ENCODE measurements at places on chromosomes 4 and X.

- no peak for DNase-seq
Measured at GRCh38 chrX:107429090-107429489, 20.4 kb upstream of the FRMPD3 start.

- DNase-seq = no peak
Measured at GRCh38 chr4:74777531-74777930, 16.8 kb downstream of the BTC start.

DNA sequence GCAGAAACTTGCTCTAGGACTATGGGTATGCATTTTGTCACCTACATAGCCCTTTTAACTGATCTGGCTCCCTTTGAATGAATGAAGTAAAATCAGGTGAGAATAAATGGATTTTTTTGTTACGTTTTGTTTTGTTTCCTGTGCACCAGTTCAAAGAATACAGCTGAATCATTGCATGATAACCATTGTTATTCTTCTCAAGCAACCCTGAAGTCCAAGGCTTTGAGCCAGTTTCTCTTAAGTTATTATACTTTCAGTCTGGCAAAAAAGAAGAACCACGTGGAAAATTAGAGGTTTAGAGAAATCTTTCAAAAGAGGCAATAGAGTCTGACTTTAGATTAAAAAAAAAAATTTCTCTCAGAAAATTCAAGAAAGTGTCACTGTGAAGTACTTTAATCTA lies 398.6 kb upstream of the TECRL start:
- DNase-seq = no peak

DNA sequence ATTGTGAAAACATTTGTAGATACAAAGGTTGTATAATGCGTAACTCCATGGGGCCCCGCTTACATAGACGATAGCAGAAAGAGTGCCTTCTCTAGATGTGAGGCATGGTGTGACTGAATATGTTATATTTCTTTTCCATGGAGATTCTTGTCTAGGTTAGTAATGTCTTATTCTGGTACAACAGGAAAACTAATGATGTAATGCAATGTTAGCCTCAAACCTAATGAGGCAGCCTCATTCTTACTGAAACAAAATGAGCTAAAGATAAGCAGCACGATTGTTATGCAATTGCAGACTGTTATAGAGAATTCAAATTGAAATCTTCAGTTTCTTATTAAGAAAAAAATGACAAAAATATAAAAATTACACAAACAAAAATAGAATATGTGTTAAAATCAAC lies 171.1 kb upstream of the ANKRD50 start:
- no peak for DNase-seq

- no peak for DNase-seq
Measured at GRCh38 chr4:105594099-105595010, 41.9 kb downstream of the ARHGEF38 start.

GRCh38 chr4:70788733-70789132 lies 51.0 kb downstream of the GRSF1 start:
- no peak for DNase-seq

DNA sequence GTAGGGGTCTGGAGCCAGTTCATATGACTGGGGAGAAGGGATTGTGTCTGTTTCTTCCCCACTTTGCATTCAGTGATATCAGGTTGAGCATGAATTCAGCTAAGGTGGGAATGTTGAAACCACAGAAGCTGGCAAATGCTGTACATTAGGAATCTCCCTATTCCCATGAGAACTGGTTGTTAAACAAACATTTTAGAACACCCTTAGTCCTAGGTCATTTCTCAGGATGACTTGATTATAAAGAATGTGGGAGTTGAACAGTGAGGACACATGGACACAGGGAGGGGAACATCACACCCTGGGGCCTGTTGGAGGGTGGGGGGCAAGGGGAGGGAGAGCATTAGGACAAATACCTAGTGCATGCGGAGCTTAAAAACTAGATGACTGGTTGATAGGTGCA lies 62.6 kb upstream of the LIMCH1 start:
- no peak for DNase-seq

GRCh38 chr4:76376534-76376933 lies 44.4 kb downstream of the CCDC158 start:
- no peak for DNase-seq

GRCh38 chr4:27819246-27819645 lies 958.6 kb downstream of the STIM2 start:
- no peak for DNase-seq

DNA sequence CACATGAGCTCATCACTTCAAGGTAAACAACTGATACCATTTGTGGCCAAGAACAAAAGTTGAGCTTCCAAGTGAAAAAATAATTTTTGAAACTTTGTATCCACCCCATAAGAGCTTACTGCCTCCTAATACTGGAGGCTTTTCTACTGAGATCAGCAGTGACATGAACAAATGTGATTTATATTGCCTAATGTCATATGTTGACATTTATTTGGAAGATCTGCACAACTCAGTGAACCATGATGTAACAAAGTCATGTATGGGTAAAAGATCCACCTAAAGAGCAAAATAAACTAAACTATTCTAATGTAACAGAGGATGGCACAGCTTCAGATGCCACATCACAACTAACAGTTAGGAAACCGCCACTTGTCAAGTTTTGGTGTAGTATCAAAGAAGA lies 65.8 kb downstream of the AFAP1 start:
- no peak for DNase-seq

- no peak for DNase-seq
Measured at GRCh38 chrX:102765217-102765616, 44.7 kb downstream of the GPRASP3 start.

- DNase-seq = no peak
Measured at GRCh38 chrX:130109429-130110378, 593 bp downstream of the ELF4 start.

DNA sequence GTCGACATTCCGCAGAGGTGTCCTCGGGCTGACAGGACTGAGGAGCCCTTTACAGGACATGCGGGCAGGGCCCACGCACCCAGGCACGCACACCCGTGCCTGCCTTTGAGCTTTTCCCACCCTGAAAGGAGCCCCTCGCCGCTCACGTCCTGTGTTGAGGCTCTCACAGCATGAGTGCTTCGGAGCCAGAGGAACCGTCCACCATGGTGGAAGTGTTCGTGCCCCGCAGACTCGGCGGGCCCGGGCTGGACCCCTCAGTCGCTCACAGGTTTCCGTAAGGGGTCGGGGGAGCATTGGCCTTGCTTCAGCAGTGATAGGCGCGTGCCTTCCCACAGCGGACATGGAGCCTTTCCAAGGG lies 36.9 kb downstream of the PIGG start:
- no peak for DNase-seq

- DNase-seq = no peak
Measured at GRCh38 chr4:48133669-48134068, 381 bp downstream of the TXK start.

- peak; percentile 14 for DNase-seq
Measured at GRCh38 chr4:101418055-101418454, 70.7 kb upstream of the PPP3CA start.

GRCh38 chr4:162151850-162152249 lies 11.9 kb downstream of the FSTL5 start:
- DNase-seq = no peak

- no peak for DNase-seq
Measured at GRCh38 chr4:110920990-110921389, 298.1 kb upstream of the PITX2 start.

- no peak for DNase-seq
Measured at GRCh38 chrX:29728639-29729038, 486.7 kb upstream of the MAGEB2 start.

- no peak for DNase-seq
Measured at GRCh38 chrX:18676050-18676449, 4.1 kb upstream of the RS1 start.

GRCh38 chr4:99052902-99053301 lies 35.7 kb downstream of the ADH5 start:
- DNase-seq = no peak

DNA sequence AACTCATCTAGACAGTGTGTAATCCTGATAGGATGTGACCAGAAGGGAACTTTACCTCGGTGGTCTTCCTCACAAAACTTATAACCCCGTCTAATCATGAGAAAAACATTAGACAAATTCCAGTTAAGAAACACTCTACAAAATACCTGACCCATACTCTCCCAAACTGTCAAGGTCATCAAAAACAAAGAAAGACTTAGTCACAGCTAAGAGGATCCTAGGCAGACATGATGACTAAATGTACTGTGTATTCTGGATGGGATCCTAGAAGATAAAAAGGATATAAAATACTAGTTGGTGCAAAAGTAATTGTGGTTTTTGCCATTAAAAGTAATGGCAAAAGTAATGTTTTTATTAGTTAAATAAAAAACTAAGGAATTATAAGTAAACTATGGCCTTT lies 81.6 kb downstream of the DTHD1 start:
- DNase-seq = no peak

GRCh38 chr4:66829310-66829709 lies 716.0 kb downstream of the CENPC start:
- no peak for DNase-seq

GRCh38 chrX:108348525-108348924 lies 89.7 kb downstream of the COL4A6 start:
- DNase-seq = no peak

DNA sequence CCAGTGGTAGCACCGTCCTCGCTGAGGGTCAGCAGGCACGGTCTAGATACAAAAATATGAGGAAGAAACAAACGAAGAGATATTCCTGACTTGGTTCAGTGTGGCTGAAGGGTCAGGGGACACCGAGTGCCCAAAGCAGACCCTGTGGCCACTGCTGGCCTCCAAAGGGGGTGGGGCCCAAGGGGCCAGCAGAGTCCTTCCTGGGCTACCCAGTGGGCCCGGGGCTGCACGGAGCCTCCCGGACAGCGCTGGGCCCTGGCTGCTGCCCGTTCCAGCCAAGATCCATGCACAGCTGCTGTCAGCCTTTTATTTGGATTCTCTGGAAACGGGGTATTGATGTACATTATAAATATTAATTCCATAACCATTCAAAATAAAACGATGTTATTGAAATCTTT lies 20.4 kb downstream of the NELFA start:
- no peak for DNase-seq

DNA sequence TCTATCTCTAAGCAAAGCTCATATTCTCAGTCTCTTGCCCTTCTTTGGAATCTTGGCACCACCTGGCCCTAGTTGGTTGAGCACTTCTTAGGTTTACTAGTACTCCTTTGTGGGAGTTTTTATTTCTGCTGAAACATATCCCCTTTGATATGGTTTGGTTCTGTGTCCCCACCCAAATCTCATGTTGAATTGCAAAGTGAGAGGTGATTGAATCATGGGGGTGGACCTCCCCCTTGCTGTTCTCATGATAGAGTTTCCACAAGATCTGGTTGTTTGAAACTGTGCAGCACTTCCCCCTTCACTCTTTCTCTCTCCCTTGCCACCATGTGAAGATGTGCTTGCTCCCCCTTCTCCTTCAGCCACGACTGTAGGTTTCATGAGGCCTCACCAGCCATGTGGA lies 22.2 kb upstream of the SYNPO2 start:
- DNase-seq = no peak

DNA sequence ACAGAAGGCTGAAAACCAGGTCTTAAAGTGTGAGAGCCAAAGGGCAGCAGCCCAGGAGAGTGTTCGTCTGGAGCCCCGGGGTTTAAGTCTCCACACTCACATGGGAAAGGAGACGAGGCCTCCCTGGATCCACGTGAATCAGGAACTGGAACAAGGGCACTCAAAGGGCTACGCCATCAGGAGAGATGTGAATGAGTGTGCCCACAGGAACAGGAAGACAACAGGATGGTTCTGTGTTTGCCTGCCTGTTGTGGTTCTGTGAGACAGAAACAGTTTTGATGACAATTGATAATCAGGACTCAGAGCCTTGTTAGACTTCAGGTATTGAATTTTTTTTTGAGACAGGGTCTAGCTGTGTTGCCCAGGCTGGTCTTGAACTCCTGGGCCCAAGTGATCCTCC lies 4.9 kb upstream of the CTBP1 start:
- DNase-seq = no peak

DNA sequence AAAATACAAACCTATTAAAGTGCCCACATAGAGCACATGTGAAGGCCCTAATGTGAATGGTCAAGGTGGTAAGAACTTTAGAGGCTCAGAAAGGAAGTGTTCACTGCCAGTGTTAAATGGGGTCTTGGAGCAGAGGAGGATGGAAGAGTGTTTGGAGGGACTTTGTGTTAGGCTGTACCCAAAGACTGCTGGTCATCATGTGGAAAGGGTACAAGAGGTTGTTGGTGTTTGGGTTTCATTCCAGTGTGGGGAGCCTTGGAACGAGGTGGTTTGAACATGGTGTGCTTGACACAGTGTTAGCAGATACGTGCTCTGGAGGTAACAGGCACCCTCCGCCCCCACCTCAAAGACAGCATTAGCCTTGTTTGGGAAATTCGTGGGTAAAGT lies 73.1 kb downstream of the RAPGEF2 start:
- no peak for DNase-seq

- DNase-seq = no peak
Measured at GRCh38 chr4:110058677-110059076, 139.7 kb downstream of the ELOVL6 start.

DNA sequence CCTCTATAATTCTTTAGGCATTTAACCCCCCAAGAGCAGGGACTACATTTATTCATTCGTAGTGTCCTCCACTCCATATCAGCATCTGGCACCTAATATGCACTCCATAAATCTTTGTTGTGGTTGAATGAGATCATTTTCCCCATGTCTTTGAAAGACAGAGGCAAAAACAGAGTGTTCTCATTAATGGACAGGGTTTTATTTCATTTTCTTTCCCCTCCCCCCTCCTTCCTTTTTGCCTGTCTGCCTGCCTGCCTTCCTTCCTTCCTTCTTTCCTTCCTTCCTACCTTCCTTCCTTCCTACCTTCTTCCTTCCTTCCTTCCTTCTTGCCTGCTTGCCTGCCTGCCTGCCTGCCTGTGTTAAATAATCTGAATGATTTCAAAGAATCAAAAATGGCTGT lies 83.2 kb downstream of the SHROOM3 start:
- no peak for DNase-seq

DNA sequence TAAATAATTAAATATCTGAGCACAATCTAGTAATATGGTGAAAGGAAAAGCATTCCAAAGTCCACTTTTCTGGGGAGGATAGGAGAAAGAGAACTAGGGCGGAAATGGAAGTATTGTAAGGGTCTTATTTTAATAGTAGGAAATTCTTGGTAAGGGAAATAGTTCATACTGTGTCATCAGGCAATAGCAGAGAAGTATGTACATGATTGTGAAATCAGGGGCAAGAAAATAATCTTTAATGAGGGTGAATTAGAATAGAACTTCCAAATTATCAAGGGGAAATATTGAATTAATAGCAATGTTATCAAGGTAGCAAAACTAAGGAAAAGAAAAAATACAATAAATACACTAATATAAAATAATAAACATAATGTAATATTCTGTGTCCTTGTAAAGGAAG lies 14.8 kb downstream of the GIMD1 start:
- no peak for DNase-seq
